ENCODE measurements at places on chromosomes 2 and 18.
A peak's percentile ranks its signal among the peaks of the same experiment; 100 is the strongest.

DNA sequence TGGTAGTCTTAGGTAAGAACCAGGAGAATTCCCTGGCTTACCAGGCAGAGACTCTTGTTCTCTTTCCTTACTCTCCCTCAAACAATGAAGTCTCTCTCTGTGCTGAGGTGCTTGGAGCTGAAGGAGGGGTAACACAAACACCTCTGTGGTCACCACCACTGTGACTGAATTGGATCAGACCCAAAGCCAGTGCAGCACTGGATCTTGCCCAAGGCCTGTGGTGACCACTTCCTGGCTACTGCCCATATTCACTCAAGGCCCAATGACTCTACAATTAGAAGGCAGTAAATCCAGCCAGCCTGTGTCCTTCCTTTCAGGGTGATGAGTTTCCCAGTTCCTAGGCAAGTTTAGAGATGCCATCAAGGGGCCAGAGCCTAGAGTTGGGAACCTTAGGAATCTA is 706.8 kb downstream of the SLC4A3 start:
- DNase-seq, result no peak

- peak; percentile 55 for DNase-seq
Observed at GRCh38 chr2:75503048-75503607, 57.6 kb downstream of the EVA1A start.

GRCh38 chr2:196170213-196170605 is 1.2 kb downstream of the STK17B start:
- DNase-seq, result no peak

- DNase-seq, result no peak
Observed at GRCh38 chr2:33116799-33117198, 170.0 kb downstream of the LTBP1 start.

DNA sequence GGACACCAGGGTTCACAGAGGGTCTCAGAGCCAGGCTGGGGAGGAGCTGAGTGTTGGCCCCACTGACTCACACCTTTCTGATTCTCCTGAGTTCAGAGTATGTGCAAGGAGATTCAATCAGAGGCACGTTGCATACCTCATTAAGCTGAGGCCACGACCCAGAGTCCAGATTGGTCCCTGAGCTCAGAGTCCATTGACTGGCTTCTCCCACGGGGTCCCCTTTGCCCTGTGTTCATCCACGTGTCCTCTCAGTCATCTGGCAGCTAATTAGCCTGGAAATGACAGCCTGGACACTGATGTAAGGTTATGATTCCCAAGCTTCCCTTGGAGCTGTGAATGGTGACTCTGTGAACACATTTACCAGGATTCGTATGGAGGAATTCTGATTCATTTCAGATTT is 267.2 kb downstream of the SH3BP4 start:
- no peak for DNase-seq

DNA sequence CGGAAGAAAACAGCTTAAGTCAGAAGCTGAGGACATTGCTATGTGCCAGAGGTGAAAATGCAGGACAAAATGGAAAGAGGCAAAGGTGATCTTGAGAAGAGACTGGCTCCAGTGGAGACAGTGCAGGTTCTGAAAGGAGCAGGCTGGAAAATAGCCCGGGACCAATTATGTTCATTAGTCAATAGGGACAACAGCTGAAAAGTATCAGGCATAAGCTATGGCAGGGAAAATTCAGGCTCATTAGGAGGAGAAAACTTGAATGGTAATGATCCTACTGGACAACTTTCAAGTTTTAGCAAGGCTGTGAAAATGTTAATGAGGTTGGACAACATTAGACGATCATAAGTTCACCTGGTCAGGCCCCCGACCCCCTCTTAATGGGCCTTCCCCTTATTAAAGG is 60.2 kb downstream of the GALNT14 start:
- no peak for DNase-seq

GRCh38 chr18:11179959-11180519 is 30.7 kb upstream of the PIEZO2 start:
- no peak for DNase-seq

DNA sequence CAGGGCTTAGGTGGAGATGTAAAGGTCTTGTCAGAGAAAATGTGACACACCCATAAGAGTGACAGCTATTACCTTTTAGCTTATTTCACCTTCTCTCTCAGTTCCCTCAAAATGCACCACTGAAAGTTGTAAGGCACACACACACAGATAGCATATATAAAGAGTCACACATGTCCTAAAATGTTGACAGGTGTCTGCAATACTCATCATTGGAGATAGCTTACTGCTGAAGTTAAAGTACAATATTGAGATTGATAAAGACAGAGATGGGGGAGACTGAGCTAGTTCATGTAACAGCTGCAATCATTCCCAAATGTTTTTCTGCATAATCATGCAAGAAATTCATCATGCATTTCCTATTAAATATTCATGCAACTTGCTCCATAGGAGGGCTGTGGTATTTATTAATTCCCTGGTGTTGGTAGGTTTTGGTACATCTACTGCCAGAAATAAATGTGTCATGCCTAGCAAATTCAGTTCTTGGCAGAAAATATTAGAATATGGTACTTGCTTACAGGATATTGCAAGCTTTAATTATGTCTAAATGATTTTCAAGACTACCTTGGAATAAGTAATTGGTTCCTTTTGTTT is 118.8 kb upstream of the RBMS1 start:
- DNase-seq, result peak; percentile 80

DNA sequence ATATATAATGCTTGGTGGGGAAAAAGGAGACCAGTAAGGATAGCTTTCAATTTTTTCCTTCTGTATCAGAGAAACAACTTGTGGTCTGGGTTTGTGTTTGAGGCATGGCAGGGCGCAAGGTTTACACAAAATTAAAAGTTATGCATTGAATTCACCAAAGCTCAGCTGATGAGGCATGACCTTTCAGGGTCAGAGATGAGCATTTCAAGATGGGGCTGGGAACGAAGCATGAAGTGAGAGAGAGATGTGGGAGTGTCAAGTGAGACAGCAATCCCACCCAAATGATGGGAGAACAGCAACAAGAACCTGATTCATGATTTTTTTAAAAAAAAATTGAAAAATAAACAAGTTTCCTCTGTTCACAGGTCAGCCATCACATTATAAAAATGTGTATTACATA is 4.9 kb downstream of the GPR55 start:
- no peak for DNase-seq

DNA sequence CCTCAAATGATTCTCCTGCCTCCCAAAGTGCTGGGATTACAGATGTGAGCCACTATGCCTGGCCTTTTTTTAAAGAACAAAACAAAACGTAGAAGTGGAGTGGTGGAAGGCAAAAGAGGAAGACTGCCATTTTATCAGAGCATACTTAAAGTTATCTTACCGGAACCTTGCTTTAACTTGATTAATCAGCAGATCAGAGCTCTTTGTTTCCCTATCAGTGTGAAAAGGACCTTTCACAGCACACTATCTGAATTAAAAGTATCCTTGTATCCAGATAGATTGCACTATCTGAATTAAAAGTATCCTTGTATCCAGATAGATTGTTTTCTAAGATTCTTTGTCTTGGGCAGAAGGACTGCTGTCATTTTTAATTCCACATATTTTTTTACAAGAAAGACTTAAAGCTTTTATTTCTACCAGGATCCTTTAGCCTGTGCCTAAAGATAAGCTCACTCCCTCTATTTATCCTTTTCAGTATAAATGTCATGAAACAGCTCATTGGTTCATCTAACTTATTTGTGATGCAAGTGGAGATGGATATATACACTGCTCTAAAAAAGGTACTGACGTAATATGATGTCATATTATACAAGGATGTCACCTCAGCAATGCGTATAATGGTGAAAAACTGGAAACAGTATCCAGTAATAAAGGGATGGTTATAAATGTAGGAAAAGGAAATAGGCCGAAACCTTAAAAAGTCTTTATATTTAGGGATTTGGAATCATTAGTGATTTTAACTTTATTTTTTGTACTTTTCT is 17.8 kb downstream of the GMCL1 start:
- no peak for DNase-seq

- no peak for DNase-seq
Observed at GRCh38 chr2:72603481-72603880, 222.4 kb downstream of the EXOC6B start.

- no peak for DNase-seq
Observed at GRCh38 chr18:24386681-24387080, 10.9 kb downstream of the OSBPL1A start.

GRCh38 chr2:35932276-35932963 is 423.2 kb upstream of the CRIM1 start:
- no peak for DNase-seq

DNA sequence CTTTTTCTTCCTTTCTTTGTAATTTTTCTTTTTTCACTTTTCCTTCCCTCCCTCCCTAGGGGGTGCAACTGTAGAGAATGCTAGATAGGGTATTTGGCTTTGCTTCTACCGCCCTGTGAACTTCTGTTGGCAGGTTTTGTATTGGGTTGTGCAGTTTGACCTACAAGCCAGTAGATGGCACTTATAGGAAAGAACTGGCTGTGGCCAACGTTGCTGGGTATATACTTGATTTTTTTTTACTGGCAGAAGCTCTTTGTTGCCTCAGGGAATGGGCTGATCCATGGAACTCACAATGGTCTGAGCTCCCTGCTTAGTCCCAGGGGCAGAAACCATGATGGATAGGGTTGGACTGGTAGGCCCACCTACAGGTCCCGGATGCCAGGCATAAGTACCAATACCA is 1019.5 kb upstream of the LRRTM1 start:
- DNase-seq, result no peak

- no peak for DNase-seq
Observed at GRCh38 chr18:76126327-76126726, 368.7 kb downstream of the ZNF516 start.

DNA sequence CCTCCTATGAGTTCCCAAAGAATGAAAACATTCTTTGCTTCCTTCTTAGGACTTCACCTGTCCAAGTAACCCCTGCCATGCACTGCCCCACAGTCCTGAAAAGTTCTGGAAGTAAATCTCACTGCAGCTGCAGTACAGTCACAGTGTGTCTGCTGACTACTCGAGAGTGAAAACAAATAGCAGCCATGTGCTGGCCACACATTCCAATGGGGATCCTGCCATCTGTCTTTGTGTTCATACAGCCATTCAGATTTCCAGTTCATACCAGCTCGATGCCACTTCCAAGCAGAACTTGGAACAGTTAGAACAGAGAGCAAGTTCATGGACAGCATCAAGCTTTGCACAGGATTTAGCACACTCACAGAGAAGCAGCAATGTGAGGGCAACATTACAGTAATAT is 629.9 kb upstream of the ACVR2A start:
- DNase-seq, result no peak

DNA sequence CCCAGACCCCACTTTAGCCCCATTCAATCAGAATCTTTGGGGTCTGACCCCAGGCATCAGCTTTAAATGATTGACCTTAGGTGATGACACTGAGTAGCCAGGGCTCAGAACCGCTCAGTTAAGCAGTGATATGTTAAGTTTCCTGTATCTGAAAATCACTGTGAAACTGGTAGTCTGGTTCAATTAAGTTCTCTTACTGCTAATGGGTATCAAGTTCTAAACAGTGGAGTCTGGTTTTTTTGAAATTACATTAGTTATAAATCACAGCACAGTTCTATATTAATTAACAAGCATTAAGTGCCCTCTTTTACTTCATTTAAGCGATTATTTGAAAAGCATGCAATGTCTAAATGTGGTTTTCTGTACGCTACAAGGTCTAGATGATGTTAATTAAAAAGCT is 117.9 kb downstream of the HAUS1 start:
- DNase-seq, result no peak

GRCh38 chr2:232230560-232230959 is 148.0 kb upstream of the ALPP start:
- DNase-seq, result no peak

GRCh38 chr2:215930505-215931253 is 82.7 kb downstream of the MREG start:
- DNase-seq, result no peak

GRCh38 chr2:239598011-239598731 is 197.4 kb upstream of the HDAC4 start:
- no peak for DNase-seq

DNA sequence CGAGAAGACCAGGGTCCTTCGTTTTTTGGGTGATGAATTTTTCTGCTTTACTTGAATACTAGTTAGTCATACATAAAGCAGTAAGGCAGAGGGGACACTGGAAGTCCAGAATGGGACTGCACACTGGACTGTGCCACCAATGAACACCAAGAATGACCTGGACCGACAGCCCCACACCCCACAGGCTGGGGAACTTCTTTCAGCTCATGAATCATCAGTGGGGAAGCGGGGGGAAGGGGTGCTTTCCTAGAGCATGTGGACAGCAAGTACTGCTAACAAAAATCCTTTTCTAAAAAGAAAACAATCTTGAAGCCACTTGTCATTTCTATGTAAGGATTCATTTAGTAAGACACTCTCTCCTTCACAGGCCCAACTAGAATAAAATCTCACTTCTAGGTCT is 86.0 kb downstream of the DTNB start:
- DNase-seq, result no peak

- DNase-seq, result no peak
Observed at GRCh38 chr2:64221935-64222334, 77.7 kb upstream of the PELI1 start.

DNA sequence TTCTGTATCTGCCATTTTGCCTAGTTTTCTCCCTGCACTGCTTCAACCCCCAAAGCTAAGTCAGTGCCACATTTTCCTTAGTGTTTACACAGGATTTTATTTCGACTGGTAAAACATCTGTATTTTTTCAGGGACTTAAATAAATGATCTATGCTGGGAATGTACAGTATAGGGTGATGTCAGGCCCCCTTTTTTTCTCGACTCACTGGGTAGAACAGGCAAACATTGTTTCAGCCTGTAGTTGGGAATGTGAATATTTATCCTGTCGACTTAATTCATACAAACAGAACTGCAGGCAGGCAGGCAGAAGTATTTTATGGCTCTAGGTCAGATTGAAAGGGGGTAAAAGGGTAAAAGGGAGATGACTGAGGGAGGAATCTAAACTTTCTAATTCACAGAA is 123.5 kb upstream of the ZFP36L2 start:
- peak; percentile 25 for DNase-seq

DNA sequence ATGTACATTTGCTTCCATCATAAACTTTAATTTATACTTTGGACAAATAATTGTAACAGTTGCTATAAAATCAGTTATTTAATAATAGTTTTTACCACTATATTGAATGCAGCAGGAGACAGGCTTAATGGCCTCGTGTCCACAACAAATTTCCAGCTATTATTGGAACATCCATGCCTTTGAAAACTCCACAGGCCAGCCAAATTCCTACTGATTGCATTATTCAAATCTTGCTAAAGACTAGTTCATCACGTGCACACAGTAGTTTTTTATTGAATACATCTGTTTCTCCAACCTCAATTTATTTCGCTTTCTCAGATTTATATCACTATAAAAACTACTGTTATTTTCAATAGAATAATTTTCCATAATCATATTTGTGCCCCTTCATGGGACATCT is 18.4 kb upstream of the PTPRM start:
- no peak for DNase-seq

DNA sequence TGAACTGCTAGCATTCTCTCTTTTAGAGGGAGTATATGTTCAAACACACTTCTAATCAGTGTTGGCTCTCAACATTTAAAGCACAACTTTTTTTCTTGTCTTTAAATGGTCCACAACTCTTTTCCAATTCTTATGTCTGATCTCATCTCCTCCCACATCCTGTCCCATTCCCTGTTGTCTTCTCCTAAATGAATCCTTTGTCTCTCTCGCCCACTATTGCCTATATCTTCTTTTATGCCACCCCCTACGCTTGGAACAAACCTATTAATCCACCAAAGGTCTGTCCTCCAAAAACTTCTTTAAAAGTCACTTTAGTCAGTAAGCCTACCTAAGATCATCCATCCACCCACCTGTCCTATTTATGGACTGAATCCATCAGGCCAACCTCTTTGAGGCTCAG is 235.5 kb upstream of the SMAD7 start:
- no peak for DNase-seq
